ENCODE measurements at places on chromosomes 3 and 15.

- no peak for DNase-seq
Measured at GRCh38 chr3:111084911-111085310, 13.3 kb downstream of the NECTIN3 start.

GRCh38 chr3:40329071-40329470 lies 19.6 kb downstream of the EIF1B start:
- DNase-seq, result no peak

GRCh38 chr15:29822684-29823459 lies 604 bp upstream of the TJP1 start:
- no peak for DNase-seq

- DNase-seq, result no peak
Measured at GRCh38 chr3:11522398-11522715, 121.4 kb downstream of the VGLL4 start.

GRCh38 chr3:144237351-144237750 lies 265.7 kb downstream of the DIPK2A start:
- no peak for DNase-seq

DNA sequence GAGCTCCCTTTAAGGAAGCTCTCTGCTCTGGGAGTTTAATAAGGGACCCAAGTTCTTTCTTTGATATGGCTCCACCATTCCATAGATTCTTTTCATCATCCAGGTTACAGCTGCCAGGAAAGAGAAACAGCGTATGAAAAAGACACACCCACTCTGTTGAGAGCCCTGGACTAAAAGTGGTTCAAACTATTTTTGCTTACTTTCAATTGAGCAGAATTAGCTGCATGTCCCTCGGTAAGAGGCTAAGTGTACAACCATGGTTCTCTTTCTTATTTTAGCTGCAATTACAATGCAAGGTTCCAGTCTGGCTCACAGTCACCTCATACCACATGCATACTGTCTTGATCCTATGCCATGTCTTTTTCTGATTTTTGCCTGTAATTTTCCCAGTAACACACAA lies 1288.3 kb downstream of the NSUN3 start:
- no peak for DNase-seq

- no peak for DNase-seq
Measured at GRCh38 chr3:97860364-97860763, 38.6 kb downstream of the CRYBG3 start.

DNA sequence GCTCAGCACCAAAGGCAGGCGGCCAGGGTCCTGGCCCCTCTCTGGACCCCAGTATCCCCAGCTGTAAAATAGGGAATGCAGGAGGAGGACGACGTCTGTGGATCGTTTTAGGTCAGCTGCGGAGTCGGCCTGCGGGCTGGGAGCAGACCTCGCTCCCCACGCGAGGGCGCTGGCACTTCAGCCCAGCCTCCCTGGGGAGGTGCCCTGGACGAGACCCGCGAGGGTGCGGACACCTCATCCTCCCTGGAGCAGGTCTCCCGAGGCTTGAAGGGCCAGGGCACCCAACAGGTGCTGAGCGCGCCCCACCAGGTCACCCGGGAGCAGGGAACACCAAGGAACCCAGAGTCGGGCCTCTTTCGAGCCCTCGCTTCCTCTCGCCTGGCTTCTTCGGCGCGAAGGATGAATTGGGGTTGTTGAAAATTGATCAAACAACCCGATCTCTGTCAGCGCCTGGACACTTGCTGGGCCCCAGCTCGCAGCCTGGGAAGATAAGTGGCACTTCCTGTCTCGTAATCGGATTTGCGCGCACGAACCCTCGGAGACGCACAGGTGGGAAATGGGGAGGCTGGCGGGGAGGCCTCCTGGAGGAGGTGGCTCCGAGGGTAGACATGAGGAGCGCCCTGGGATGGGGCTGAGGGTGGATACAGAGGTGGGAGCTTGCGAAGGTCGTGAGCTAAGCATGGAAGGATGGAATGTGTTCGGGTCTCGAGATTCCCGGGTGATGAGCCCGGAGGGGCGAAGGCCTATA lies 588 bp upstream of the VIPR1 start:
- no peak for DNase-seq

- no peak for DNase-seq
Measured at GRCh38 chr3:31433679-31433992, 99.1 kb upstream of the STT3B start.
